ENCODE measurements at places on chromosomes 11 and 22.

- no peak for DNase-seq
Observed at GRCh38 chr11:35343033-35343598, 76.2 kb downstream of the SLC1A2 start.

DNA sequence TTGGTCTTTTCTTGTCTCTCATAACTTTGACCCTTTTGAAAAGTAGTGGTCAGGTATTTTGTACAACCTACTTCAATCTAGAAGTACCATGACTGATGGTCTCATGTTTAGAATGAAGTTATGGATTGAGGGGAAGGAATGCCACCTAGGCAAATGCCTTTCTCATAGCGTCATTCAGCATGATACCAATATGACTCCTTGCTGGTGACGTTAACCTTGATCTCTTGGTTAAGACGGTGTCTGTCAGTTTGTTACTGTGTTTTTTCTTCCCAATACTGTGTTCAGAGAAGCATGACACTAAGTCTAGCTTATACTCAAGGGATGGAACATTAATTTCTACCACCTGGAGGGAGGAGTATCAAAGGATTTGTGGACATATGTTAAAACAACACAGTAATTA lies 130.9 kb downstream of the KIF18A start:
- DNase-seq = no peak

DNA sequence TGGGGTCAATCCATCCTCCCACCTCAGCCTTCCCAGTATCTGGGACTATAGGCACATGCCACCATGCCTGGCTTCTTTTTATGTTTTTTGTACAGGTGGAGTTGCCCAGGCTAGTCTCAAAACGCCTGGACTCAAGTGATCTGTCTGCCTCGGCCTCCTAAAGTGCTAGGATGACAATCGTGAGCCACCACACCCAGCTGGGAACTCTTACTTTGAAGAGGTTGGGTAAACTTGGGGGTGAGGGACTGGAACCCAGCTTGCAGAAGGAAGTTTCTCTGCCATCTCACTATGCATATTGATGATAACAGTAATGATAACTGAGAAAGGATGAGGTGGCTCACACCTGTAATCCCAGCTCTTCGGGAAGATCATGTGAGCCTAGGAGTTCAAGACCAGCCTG lies 35.9 kb downstream of the ACO2 start:
- DNase-seq = no peak

GRCh38 chr11:71349627-71350026 lies 97.2 kb upstream of the SHANK2 start:
- no peak for DNase-seq

DNA sequence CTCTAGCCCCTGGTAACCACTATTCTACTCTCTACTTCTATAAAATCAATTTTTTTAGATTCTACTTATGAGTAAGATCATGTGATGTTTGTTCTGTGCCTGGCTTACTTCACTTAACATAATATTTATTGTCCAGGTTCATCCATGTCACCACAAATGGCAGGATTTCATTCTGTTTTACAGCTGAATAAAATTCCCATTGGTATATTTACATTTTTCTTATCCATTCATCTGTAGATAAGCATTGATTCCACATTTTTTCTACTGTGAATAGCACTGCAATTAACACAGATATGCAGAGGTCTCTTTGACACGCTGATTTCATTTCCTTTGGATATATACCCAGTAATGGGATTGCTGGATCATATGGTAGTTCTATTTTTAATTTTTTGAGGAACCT lies 15.8 kb downstream of the SLC25A17 start:
- no peak for DNase-seq

- no peak for DNase-seq
Observed at GRCh38 chr11:121367844-121368225, 75.3 kb downstream of the SC5D start.

- DNase-seq = no peak
Observed at GRCh38 chr22:41557401-41558240, 3.2 kb upstream of the CSDC2 start.

Measured in stimulated activated CD8-positive, alpha-beta memory T cell treated with anti-CD3 and anti-CD28 coated beads, Interleukin-7, amount 100 ng/mL, for 1 hour (primary cell).